ENCODE measurements at places on chromosomes 6 and 20.

DNA sequence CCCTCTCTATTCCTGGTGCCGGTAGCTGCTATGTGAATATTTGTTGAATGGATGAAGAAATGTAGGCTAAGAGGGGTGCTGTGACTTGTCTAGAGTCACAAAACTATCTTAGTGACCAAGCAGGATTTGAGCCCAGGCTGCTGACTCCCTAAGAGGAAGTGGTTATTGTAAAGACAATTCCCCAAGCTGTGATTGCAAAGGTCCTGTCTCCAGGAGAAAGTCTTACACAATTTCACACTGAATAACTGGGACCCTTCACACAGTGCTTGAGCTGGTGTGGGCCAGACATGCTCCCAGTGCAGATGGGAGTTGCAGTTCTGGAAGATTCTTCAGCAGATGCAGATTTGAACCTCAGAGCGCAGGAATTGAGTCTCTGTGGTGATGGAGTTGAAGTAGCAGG is 38.1 kb downstream of the IYD start:
- DNase-seq: no peak

DNA sequence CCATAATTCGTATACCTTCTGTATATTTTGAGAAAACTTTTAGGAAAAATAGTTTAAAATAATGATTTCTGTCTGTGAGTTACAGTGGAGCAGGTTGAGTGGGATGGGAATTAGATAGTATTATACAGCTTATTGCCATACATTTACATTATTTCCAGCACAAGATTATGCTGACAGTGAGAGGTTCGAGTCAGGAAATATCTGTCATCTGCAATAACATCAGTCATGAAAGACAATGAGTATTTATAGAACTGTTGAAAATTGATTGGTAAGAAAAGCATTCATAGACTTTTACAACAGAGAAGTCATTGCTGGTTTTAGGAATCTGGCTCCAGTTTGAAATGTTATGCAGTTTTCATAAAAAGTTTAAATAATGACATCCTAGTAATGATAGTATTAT is 45.9 kb downstream of the FAM135A start:
- DNase-seq: no peak

DNA sequence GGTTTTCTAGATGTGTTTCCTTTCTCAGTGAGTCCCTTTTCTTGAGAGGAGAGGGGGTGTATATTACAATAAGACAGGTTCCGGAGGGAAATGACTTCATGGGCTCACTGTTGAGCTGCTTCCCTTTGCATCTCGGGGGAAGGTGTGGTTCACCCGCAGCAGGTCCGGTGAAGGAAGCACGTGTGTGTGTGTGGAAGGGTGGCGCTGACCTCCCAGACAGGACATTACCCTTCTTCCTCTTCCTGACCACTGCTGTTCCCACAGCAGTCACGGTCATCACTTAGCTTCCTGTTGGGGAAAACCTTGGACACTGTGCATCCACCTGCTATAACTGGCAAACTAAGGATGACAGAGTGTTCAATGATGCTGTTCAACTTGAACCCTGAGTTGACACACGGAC is 83.6 kb downstream of the PLEKHG1 start:
- DNase-seq: no peak

GRCh38 chr20:24236201-24236600 is 233.2 kb upstream of the SYNDIG1 start:
- no peak for DNase-seq

- no peak for DNase-seq
Observed at GRCh38 chr6:142008781-142009180, 123.9 kb upstream of the GJE1 start.

DNA sequence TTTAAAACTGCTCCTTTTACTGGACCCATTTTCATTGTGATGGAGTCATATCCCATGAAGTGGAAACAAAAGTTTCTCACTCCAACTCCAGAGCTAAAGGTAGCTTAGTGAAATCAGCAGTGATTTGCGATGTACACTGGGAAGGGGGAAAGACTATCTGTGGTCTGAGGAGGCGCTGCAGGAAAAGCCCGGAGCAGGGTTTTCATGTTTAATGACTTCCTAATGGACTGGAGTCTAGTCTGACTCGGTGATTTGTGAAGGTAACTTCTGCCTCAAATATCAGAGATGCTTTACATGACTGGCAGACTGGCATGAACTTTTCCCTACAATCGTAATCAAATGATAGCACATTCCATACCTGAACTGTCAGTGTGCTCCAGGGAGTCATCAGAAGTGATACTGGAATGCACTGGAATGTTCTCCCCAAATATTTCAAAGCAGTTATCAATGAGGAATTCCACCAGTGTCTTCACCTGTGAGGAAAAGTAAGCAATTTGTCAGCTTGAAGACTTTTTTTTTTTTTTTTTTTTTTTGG is 7.0 kb downstream of the TAGAP start:
- DNase-seq: no peak

DNA sequence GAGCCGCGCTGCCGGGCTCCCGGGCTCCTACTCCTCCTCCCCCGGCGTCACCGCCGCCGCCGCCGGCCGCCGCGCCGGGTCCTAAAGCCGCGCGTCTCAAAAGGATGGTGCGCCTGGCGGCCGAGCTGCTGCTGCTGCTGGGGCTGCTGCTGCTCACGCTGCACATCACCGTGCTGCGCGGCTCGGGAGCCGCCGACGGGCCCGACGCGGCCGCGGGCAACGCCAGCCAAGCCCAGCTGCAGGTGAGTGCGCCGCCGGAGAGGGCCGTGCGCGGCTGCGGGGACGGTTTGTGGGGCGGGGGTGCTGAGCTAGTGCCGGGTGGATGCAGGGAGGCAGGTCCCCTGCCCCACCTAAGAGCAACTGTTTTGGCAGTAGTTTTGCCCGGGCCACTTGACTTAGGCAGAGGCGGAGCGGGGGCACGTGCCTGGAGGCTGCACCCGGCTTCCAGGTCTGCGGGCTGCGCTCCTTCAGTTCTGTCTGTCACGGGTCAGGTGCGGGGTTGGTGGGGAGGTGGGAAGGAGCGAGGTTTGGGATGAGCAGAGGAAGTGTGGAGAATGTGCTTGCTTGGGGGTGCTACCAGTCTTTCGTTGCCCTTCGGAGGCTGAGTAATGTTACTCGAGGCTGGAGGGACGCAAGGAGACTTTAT is 722 bp downstream of the ISM1 start:
- DNase-seq: peak; percentile 89

DNA sequence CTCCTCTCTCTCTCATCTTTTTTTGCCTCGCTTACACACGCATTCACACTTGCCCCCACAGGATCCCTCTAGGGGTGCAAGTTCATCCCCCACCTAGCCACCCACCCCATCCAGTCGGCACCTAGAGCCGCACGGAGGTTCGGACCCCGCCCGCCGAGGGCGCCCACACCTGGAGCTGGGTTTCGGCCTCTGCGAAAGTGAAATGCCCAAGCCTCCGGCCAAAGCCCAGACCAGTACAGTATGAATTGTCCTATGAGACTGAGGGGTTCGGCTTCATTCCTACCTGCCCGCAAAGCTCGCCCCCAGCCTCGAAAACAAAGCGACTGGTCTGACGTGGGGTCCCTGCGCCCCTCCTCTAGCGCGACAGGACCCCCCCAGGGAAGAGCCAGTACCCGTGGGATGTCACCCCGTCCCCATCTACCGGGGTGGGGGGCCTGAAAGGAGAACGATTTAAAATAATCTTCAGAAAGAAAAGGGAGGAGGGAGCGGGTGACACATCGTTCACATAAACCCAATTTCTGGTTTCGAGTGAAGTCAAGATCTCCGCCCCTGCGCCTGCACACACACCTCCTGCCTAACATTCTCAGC is 1.5 kb downstream of the TFAP2A start:
- DNase-seq: no peak

DNA sequence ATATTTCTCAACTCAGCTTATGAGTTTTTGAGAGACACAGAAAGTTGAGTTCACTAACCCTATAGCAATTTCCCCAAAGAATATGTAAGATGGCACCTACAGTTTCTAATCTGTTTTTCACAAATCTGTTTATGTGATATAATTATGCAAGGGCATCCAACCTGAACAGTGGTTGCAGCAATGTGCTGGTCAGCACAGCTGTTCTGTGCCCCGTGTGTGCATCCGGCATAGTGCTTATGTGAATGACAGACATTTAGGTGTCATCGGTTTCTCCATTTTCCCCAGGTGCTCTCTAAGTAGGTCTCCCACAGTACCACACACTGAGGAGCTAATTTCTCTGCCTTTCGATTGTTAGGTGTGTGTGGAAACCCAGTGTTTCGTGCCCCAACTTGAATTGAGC is 7.7 kb upstream of the BACH2 start:
- no peak for DNase-seq

GRCh38 chr6:44011350-44011920 is 115.8 kb downstream of the MRPL14 start:
- no peak for DNase-seq

- peak; percentile 24 for DNase-seq
Observed at GRCh38 chr20:57266291-57267157, at the start of gene BMP7. TSS of gene BMP7 (minus strand) at chr20:57266641. CDS start at chr20:57266122, 519 bp downstream.

DNA sequence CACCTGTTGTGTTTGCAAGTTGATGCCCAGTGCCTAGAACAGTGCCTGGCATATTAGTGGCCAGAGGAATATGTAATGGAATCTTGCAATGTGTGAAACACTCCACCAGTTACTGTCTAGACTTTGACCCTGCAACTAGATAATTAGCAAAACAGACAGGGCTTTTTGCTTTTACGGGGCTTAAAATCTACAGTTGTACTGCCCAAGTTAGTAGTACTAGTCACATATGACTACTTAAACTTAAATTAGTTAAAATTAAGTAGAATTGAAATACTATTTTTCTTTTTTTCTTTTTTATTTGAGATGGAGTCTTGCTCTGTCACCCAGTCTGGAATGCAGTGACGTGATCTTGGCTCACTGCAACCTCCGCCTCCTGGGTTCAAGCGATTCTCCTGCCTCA is 44.3 kb upstream of the PLCB4 start:
- no peak for DNase-seq

GRCh38 chr6:44105146-44105545 is 22.1 kb downstream of the MRPL14 start:
- DNase-seq: no peak

DNA sequence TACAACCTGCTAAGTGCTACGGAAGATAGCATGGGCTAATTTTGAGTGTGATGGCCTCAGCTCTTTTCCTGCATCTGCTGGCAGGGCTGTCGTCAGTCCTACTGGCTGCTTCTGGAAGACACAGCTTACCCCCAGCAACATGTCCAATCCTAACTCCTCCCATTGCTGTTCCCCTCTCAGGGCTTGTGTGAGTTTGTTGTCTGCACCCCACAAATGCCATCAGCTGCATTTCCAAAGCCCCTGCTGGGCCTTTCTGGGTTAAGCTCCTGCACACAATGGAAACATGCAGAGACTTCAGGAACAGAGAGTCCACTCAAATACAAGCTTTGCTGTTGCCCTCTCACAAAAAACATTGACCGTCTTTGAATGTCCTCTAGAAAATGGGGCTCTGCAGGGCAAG is 84.7 kb downstream of the RNF182 start:
- no peak for DNase-seq

DNA sequence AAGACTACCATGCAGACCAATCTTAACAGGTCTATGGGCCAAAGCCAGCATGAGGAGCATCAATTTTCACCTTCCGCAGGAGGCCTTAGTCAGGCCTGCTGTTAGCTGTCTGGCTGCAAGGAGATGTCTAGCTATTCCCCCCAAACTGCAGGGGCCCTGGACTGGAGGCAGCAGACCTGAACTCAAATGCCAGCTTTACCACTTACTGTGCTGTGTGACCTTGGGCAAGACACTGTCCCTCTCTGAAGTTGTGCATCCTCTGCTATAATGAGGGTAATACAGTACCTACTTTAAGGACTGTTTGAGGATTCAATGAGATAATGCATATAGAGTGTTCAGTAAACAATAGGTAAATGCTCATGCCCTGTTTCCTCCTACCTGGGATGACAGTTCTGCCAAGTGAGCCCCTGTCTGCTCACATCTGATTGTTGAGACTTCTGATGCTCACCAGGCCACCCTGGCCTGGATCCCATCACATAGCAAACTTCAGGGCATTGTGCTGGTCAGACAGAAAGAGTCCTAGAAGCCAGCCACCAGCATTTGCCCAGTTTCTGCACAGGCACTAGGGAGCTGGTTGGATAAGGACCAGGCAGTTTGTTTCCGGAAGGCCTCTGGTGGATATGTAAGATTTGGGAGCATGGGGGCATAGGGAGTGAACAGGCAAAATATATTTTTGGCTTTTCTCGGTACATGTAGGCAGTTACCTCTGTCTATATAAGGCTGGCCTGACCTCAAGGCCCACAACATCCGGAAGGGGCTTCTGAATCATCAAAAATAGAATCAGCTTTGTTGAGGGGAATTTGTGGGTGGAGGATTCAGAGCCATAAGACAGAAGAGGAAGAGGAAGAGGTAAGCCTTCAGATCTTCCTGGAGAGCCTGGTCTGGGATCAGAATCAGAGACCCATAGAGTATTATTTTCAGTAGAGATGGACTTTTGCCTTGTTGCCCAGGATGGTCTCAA is 2.3 kb upstream of the OCSTAMP start:
- DNase-seq: no peak

- no peak for DNase-seq
Observed at GRCh38 chr6:111357705-111358104, 125.3 kb downstream of the REV3L start.

DNA sequence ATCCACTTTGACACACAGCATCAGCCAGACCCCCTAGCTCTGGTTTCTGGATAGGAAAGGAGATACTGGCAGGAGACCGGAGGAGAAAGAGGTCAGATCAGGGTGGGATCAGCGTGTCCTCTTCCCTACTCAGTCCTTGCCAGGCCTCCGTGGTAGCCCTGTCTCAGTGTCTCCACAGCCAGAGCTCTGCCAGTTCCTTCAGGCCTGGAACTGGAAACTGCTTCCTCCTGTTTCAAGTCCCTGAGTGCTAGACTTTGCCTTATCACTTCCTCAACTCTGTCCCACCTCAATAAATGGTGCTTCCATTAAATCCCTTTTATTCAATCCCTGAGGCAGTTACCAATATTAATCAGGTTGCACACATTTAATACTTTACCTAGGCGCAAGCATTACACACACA is 96.8 kb upstream of the LY86 start:
- no peak for DNase-seq

DNA sequence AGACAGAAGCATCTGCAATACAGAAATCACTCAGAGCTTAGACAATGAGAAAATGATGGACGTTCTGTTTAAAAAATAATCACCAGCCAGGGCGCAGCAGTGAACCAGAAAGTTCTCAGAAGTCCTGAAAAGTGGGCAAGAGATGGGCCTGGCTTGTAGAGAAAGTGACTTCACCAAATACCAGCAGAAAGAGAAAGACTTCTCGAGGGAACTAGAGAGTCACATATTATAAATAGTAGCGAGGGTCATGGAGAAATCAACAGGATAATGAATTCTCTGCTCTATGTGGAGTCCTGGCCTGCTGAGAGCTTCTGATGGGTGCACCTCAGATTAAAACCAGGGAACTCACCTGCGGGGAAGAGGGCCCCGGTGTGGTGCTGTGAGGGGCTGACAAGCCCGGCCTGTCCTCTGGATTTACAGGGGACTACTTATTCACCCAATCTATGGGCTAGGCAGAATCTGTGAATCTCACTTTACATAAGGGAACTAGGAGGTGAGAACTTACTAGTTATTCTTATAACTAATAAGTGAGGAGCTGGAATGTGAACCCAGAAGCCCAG is 5.6 kb upstream of the RAMACL start:
- DNase-seq: no peak

DNA sequence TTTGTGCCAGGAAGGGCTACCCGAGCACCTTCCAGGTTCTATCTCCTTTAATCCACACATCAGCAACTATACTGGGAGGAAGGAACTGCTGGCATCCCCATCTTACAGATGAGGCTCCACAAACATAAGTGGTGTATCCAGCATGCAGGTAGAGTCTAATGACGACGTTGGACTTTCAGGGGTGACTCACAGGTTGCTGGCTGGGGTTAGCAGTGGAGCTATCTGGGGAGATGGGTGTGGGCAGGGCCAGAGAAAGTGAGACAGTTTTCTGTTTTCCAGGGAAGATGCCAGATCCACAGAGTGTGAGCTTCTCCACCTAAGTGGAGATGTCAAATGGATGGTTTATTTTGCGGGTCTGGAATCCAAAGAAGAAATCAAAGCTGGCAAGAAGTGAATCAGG is 31.8 kb downstream of the CDH22 start:
- DNase-seq: no peak

Data from GM03348 (cell line).